ENCODE measurements at places on chromosomes 13 and 19.

- no peak for DNase-seq
- H3K27ac ChIP-seq = no peak overlapping the region
- no peaks in the 10 kb centered on the region for H3K4me1 ChIP-seq
Measured at GRCh38 chr13:61383111-61383510, 32.5 kb downstream of the PCDH20 start.

DNA sequence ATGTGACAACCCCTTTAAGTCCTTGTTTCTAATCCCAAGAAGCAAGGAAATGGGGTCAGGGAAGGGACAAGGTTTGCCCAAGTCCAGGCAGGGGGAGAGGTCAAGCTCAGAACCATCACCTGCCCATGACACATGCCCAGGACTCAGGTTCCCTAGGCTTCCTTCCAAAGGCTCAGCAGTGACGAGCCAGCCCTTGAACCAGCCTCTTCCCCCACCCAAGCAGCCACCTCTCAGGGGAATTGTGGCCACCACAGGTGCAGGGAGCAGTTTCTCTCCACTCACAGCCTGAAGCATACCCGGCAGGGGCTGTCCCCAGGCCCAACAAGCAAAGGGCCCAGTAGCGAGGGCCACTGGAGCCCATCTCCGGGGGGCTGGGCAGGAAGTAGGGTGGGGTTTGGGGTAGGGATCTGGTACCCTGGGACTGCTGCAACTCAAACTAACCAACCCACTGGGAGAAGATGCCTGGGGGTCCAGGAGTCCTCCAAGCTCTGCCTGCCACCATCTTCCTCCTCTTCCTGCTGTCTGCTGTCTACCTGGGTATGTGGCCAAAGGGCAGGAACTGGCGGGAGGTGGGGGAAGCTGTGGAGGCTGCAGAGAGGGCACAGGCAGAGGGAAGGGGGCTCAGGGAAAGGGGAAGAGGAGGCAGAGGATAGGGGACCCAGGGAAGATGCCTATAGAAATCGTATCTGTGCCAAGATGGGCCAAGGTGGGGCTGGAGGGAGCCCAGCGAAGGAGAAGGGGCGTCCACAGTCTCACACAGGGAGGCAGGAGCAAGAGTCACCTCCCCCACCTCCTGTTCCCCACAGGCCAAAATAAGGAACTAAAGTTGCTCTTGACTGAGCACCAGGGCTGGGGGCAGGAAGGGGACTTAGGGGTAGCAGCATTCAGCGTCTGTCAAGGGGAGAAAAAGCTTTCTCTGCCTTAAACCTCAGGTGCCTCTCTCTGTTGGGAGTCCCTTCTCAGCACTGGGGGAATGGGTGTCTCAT, at the start of gene CD79A:
CD79A (plus strand) TSS at position 433 of the 986 bp plus-strand sequence; CDS start at position 459, 26 bp downstream.
- peak within 1 kb of the TSS; percentile 99 for H3K27ac ChIP-seq
- H3K36me3 ChIP-seq = peaks cover 34% of the 10 kb centered on the region
- H3K4me3 ChIP-seq = peak within 1 kb of the TSS; percentile 100
- peaks cover 34% of the 10 kb centered on the region for H3K4me1 ChIP-seq

GRCh38 chr19:7287722-7288121, 6.5 kb downstream of the INSR start:
- H3K27ac ChIP-seq = no peak overlapping the region
- no peak for DNase-seq
- peaks cover 7% of the 10 kb centered on the region for H3K27me3 ChIP-seq

DNA sequence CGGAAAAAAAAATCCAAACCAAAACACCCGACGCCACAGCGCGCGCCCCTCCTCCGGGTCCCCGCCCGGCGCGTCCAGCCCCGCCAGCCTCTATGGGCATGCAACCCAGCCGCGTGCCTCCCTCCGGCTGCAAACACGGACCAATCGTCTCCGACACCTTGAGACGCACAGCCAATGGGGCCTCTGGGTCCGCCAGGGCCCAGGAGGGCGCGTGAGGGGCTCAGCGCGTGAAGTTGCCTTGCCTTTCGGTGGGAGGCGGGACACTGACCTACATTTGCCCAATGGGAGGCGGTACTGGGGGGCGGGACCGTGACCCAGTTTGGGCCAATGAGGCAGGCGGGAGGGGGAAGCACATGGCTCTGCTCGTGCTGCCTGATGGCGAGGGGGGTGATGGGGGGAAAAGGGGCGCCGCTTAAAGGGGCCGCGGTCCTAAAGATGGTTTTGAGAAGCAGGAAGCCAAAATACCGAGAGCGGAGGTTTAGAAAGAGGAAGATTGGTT, 319 bp upstream of the DBP start:
- peak; percentile 95 for DNase-seq
- peaks cover 42% of the 10 kb centered on the region for H3K4me1 ChIP-seq
- no peaks in the 10 kb centered on the region for H3K27me3 ChIP-seq

- peaks cover 3% of the 10 kb centered on the region for H3K36me3 ChIP-seq
- no peaks in the 10 kb centered on the region for H3K27me3 ChIP-seq
- H3K4me3 ChIP-seq = peak overlapping the region; percentile 97
Measured at GRCh38 chr19:41264581-41265394, 616 bp downstream of the HNRNPUL1 start.

GRCh38 chr19:39941615-39942365, 7.4 kb upstream of the FCGBP start:
- H3K27ac ChIP-seq = peak overlapping the region; percentile 91
- H3K4me3 ChIP-seq = peak overlapping the region; percentile 84
- H3K27me3 ChIP-seq = no peaks in the 10 kb centered on the region
- H3K4me1 ChIP-seq = peaks cover 47% of the 10 kb centered on the region

GRCh38 chr13:109272595-109273325, 513.6 kb downstream of the IRS2 start:
- H3K36me3 ChIP-seq = no peaks in the 10 kb centered on the region
- H3K4me1 ChIP-seq = no peaks in the 10 kb centered on the region
- H3K27ac ChIP-seq = no peak overlapping the region
- H3K27me3 ChIP-seq = peaks cover 8% of the 10 kb centered on the region

GRCh38 chr13:34751492-34751891, 190.6 kb upstream of the NBEA start:
- no peak overlapping the region for H3K27ac ChIP-seq
- peaks cover 7% of the 10 kb centered on the region for H3K27me3 ChIP-seq
- no peak overlapping the region for H3K4me3 ChIP-seq

GRCh38 chr13:19681517-19681916, 48.1 kb downstream of the MPHOSPH8 start:
- H3K4me3 ChIP-seq = no peak overlapping the region
- no peak overlapping the region for H3K27ac ChIP-seq
- DNase-seq = no peak
- peaks cover 6% of the 10 kb centered on the region for H3K36me3 ChIP-seq
- H3K4me1 ChIP-seq = peaks cover 8% of the 10 kb centered on the region

- no peaks in the 10 kb centered on the region for H3K27me3 ChIP-seq
- no peak overlapping the region for H3K4me3 ChIP-seq
- peaks cover 19% of the 10 kb centered on the region for H3K36me3 ChIP-seq
- no peak for DNase-seq
Measured at GRCh38 chr13:41631296-41631965, 174.1 kb downstream of the RGCC start.

DNA sequence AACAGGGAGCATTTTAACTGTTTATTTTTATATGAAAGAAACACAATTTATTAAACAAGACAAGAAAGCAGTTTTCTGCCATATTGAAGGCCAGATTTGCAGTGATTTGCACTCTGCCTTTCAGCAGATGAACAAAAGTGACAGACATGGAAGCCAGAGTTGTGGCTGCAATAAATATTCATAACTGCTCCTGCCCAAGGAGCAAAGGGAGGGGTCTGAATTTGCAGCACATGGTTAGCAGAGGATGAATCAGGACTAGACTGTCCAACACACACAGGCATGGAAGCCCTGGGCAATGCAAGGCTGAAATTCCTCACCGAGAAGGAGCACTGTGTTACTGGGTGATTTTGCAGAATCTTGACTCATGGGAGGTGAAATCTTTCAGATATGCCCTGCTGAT, 418.2 kb downstream of the DCT start:
- no peaks in the 10 kb centered on the region for H3K4me1 ChIP-seq
- H3K27ac ChIP-seq = no peak overlapping the region
- no peak for DNase-seq
- H3K4me3 ChIP-seq = no peak overlapping the region
- H3K36me3 ChIP-seq = no peaks in the 10 kb centered on the region
- no peaks in the 10 kb centered on the region for H3K27me3 ChIP-seq

GRCh38 chr13:74210693-74211393, 76.6 kb upstream of the KLF12 start:
- H3K27ac ChIP-seq = no peak overlapping the region
- no peaks in the 10 kb centered on the region for H3K36me3 ChIP-seq
- DNase-seq = no peak

- no peak for DNase-seq
- H3K4me1 ChIP-seq = no peaks in the 10 kb centered on the region
- H3K36me3 ChIP-seq = no peaks in the 10 kb centered on the region
- H3K27me3 ChIP-seq = peaks cover 4% of the 10 kb centered on the region
- no peak overlapping the region for H3K4me3 ChIP-seq
Measured at GRCh38 chr19:33649627-33650305, 28.0 kb downstream of the CHST8 start.

DNA sequence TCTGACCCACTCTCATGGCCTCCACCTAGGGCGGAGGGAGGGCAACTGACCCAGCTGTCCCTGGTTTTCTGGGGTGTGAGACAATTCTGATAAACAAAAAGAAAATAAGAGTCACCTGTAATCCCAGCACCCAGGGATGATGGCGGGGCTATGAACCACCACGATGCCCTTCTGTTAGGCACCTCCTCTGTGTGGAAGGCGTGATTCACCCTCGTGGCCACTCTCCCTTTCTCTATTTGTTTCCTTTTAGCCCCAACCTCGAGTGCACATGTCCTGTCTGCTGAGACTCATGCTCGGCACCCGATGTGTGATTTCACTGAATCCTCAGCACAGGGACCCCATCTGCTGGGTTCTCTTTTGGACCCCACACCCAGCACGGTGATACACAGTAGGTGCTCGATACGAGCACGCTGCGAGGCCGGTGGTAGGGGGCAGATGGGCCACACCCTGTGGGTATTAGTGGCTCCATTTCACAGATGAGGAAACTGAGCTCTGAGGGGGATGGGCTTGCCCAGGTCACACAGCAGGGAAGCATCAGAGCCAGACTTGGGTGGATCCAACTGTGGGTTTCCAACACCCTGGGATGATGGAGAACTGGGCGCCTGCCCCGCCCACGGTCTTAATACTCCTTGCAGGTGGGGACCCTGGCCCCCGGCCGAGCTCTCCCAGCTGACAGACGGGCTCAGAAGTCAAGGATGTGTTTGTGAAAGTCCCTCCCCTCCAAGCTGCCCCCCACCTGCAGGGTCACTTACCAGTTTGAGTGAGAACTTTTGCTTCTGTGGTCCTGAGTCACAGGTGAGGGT, 24.9 kb downstream of the VRK3 start:
- no peaks in the 10 kb centered on the region for H3K27me3 ChIP-seq
- H3K4me3 ChIP-seq = no peak overlapping the region
- DNase-seq = no peak
- H3K36me3 ChIP-seq = peaks cover 26% of the 10 kb centered on the region

GRCh38 chr13:23039266-23039935, 141.4 kb upstream of the SGCG start:
- no peak overlapping the region for H3K4me3 ChIP-seq
- no peaks in the 10 kb centered on the region for H3K36me3 ChIP-seq
- no peaks in the 10 kb centered on the region for H3K4me1 ChIP-seq

GRCh38 chr13:37123337-37123736, 17.9 kb upstream of the CSNK1A1L start:
- H3K36me3 ChIP-seq = no peaks in the 10 kb centered on the region
- H3K27me3 ChIP-seq = peaks cover 3% of the 10 kb centered on the region
- H3K27ac ChIP-seq = no peak overlapping the region

DNA sequence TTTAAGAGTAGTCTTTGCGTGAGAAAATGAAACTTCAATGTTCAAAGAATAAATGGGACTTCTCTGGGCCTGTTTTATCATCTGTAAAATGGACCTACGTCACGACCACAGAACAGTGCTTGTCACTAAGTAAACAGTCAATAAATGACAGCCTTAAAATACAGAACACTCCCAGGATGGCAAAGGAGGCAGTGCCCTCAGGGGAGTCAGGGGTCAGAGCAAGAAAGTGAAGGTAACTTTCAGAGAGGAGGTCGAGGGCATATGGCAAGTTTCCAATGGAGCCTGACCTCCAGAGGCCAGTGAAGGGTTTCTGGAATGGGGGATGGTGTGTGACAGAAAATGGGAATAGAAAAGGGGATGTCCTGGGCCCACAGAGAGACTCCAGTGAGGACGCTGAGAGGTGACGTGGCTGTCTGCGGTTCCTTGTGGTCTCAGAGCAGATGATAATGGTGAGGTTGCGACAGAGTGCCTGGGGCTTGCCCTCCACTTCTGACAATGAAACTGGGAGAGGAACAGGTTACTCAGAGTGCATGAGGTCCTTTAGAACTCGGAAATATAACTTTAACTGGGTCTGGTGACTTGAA, 91.8 kb downstream of the UBL3 start:
- no peaks in the 10 kb centered on the region for H3K27me3 ChIP-seq
- H3K27ac ChIP-seq = peak overlapping the region; percentile 95
- H3K4me1 ChIP-seq = peaks cover 25% of the 10 kb centered on the region
- DNase-seq = peak; percentile 51
- peaks cover 1% of the 10 kb centered on the region for H3K36me3 ChIP-seq

DNA sequence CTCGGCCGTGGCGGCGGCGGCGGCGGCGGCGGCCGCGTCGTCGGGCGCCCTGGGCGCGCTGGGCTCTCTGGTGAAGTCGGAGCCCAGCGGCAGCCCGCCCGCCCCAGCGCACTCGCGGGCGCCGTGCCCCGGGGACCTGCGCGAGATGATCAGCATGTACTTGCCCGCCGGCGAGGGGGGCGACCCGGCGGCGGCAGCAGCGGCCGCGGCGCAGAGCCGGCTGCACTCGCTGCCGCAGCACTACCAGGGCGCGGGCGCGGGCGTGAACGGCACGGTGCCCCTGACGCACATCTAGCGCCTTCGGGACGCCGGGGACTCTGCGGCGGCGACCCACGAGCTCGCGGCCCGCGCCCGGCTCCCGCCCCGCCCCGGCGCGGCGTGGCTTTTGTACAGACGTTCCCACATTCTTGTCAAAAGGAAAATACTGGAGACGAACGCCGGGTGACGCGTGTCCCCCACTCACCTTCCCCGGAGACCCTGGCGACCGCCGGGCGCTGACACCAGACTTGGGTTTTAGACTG, 1.7 kb downstream of the SOX1 start:
- H3K4me3 ChIP-seq = no peak overlapping the region
- DNase-seq = no peak
- H3K36me3 ChIP-seq = no peaks in the 10 kb centered on the region
- no peak overlapping the region for H3K27ac ChIP-seq
- peaks cover 12% of the 10 kb centered on the region for H3K27me3 ChIP-seq
- H3K4me1 ChIP-seq = no peaks in the 10 kb centered on the region

DNA sequence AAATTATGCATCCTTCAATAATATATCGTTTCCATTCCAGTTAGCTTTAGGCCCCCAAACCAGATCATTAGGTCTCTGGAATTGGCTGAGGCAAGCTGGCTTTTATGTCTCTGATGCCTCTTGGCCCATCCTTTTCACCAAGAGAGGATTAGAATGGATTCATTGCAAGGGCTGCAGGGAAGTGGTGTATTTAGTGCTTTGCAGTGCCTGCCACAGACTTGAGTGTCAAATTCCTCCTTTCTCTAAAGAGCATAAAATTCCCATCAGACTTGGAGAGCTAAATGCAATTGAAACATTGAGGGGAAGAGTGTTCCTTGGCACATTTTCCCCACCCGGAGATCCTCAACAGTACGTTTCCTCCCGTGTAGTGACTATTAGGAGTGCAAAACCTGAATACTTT, 302.6 kb downstream of the ATP8A2 start:
- no peak for DNase-seq
- peaks cover 2% of the 10 kb centered on the region for H3K27me3 ChIP-seq
- H3K4me1 ChIP-seq = no peaks in the 10 kb centered on the region
- no peak overlapping the region for H3K27ac ChIP-seq

GRCh38 chr13:31322026-31322425, 122.3 kb downstream of the B3GLCT start:
- no peak for DNase-seq
- H3K27ac ChIP-seq = no peak overlapping the region
- no peaks in the 10 kb centered on the region for H3K27me3 ChIP-seq
- H3K4me3 ChIP-seq = no peak overlapping the region
- H3K4me1 ChIP-seq = peaks cover 10% of the 10 kb centered on the region

All from memory B cell (primary cell).